ENCODE measurements at places on chromosomes 6 and 20.
A peak's percentile ranks its signal among the peaks of the same experiment; 100 is the strongest.

DNA sequence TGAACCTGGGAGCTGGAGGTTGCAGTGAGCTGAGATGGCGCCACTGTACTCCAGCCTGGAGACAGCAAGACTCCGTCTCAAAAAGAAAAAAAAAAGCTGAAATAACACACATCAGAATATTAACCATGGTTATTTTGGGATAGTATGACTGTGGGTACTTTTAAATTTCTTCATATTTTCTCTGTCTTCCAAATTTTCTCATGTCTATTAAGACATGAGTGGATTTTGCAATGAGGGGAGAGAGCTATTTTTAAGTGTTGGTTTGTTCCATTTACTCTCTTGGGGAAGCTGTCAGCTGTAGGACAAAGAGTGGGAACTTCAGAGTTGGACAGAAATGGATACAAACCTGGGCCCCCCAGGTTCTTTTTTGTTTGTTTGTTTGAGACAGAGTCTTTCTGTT is 10.3 kb downstream of the ADISSP start:
- no peak for DNase-seq

DNA sequence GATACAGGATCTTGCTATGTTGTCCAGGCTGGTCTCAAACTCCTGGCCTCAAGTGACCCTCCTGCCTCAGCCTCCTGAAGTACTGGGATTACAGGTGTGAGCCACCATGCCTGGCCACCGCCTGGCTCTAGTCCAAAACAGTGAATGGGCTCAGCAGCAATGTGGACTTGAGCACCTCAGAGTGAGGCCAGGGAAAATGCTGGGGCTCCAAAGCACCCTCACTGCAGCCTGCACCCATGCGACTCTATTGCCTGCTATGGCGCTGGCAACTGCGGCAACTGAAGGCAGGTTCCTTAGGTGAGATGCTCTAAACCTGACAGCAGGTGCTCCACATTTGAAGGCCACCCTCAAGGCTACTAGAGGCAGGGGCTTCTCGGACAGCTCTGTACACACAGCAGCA is 26.5 kb downstream of the MAP1LC3A start:
- DNase-seq: no peak

DNA sequence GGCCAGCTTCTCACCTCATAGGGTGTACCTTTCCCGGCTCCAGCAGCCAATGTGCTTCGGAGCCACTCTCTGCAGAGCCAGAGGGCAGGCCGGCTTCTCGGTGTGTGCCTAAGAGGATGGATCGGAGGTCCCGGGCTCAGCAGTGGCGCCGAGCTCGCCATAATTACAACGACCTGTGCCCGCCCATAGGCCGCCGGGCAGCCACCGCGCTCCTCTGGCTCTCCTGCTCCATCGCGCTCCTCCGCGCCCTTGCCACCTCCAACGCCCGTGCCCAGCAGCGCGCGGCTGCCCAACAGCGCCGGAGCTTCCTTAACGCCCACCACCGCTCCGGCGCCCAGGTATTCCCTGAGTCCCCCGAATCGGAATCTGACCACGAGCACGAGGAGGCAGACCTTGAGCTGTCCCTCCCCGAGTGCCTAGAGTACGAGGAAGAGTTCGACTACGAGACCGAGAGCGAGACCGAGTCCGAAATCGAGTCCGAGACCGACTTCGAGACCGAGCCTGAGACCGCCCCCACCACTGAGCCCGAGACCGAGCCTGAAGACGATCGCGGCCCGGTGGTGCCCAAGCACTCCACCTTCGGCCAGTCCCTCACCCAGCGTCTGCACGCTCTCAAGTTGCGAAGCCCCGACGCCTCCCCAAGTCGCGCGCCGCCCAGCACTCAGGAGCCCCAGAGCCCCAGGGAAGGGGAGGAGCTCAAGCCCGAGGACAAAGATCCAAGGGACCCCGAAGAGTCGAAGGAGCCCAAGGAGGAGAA is 10.5 kb downstream of the GNAS-AS1 start:
- no peak for DNase-seq

- DNase-seq: no peak
Measured at GRCh38 chr20:5731753-5732366, 18.3 kb upstream of the SHLD1 start.

GRCh38 chr20:43450841-43451799 is 6.6 kb upstream of the SRSF6 start:
- no peak for DNase-seq

DNA sequence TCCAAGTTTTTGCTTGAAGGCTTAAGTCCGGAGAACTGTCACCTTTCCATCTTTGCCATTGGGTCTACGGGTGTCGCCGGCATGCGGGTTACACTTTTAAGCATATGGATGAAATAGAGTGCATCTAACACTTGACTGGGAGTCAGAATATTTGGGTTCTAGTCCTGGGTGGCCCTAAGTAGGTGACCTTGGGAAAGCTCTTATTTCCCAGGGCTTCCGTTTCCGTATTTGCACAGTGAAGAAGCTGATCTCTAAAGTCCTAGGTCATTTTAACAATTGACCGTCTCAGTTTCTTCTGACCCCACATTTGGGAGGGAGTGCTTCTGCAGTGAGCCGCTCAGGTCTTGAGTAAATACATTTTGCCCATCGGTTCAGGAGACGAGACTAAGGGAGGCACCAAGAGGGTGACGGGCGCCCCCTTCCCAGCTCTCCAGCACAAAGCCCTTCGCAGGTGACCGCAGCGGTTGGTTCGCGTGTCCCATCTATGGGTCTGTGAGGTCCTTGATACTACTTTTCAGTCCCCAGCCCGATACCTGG is 651 bp upstream of the BLTP3A start:
- peak; percentile 35 for DNase-seq

- DNase-seq: no peak
Measured at GRCh38 chr6:134626589-134626988, 308.7 kb upstream of the SGK1 start.

- no peak for DNase-seq
Measured at GRCh38 chr20:50338479-50339391, 148.1 kb downstream of the CEBPB start.

Measured in posterior cingulate gyrus (tissue), 11 donors.